NCI-H446 (cell line): ENCODE measurements at places on chromosomes 5 and 9.
A peak's percentile ranks its signal among the peaks of the same experiment; 100 is the strongest.

- no peak for DNase-seq
Measured at GRCh38 chr5:161311146-161311708, 235.3 kb downstream of the GABRB2 start.

GRCh38 chr9:94926431-94926800, 199.9 kb downstream of the AOPEP start:
- DNase-seq = no peak

DNA sequence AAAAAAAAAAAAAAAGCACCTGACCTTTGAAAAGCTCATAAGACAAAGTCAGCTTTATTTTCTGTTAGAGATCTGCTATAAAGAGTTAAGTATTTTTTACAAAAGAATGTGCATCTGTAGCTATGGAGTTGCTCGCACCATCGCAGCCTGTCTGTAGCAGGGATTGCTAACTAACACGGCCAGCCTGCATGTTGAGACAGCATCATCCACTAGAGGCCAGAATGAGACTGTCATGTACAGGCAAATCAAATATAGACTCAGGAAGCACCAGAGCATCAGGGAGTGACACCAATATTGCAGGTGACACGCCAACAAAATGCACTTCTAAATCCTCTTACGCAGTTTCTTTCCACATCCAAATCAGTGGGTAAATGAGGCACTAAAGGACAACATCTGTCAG, 136.3 kb upstream of the RASEF start:
- peak; percentile 53 for DNase-seq

DNA sequence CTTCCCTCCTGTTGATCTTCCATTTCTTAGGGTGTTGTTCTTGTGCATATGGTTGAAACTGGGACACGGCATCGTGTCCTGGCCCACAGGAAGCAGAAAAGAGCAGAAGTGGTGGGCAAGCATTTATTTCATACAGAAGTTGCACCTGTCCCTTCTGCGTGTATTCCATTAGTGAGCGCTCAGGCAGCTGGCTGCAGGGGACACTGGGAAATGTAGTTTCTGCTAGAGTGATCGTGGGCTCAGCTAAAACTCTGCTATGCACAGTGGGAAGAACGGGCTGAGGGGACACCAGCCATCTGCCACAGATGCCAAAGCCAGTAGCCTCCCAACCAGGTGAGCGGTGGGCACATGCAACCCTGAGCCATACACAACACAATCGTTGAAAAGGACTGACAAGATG, 57.4 kb upstream of the ASS1 start:
- DNase-seq = no peak
